Thyroid gland (tissue), 4 donors: ENCODE measurements at places on chromosomes 13 and 19. TPM values are rescaled to one million over a fixed set of nuclear protein-coding genes. Genes with fewer than 3 reads are reported as not detected.

Gene OR7C1
- total RNA-seq = not detected

Gene ZNF816
- 17.5 TPM for total RNA-seq

Gene TBCB
- 143 TPM for total RNA-seq

Gene LAIR1
- total RNA-seq = 14.5 TPM

Gene CGB8
- total RNA-seq = not detected

Gene S1PR2
- total RNA-seq = 9.8 TPM

Gene TINCR
- not detected for total RNA-seq

Gene ASPDH
- not detected for total RNA-seq

Gene KCNRG
- 2.3 TPM for total RNA-seq

Gene GARRE1
- 32.2 TPM for total RNA-seq

Gene METTL21C
- not detected for total RNA-seq

Gene CCDC8
- 34.9 TPM for total RNA-seq

Gene ZNF536
- 4.8 TPM for total RNA-seq

Gene LYL1
- 10.9 TPM for total RNA-seq

Gene CCDC169
- 4.0 TPM for total RNA-seq

DNA sequence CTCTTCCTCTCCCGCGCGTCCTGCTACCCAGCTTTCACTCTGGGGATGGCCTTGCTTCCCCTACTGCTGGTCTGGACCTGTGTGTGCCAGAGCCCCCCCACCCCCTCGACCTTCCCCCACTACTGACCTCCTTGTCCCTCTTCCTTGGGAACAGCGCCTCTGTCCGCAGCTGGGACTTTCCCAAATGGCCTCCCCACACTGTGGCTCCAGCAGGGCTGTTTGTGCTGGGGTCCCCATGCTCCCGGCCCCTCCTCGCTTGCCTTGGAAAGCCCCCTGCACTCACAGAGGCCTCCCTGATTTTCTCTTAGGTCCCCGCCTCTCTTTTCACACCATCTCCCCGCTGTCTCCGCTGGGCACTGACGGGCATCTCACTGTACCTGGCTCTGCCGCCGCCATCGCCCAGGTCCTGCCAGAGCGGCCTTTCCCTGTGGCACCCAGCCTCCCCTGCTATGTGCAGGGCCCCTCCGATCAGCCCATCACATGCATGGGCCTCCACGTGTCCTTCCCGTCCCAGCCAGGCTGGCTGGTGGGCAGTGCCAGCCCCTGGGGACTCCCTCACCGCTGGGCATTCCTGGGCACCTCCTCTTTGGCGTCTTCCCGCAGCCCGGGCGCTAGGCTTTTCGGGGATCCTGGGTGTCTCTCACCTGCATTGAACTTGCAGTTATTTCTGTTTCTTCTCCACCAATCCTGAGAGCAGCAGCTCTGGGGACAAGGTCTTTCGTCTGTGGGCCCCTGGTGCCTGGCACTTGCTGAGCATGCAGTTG, 118.7 kb downstream of the ATP11A start:
- DNase-seq = no peak

DNA sequence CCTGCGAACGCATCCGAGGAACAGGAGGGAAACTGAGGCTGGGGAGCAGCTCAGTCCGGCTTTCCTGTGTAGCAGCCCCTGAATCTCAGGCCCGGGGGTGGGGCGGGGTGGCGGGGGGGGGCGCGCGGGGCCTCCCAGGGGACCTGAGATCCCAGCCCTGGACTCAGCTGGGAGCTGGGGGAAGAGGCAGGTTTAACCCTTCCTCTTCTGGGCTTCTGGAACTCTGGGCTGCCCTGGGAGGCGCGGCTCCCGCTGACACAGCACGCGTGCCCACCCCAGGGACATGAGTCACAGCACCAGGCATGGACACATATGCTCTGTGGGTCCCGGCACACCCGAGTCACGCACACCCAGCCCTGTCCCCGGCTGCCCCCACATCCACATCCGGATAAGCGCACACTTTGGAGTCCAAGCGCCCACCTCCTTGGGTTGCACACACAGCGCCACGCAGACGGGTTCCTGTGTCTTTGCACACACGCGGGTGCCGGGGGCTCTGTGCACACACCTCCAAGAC, 3.5 kb upstream of the CIRBP start:
- peak; percentile 55 for DNase-seq

- DNase-seq = no peak
Measured at GRCh38 chr13:24307211-24308067, 1.9 kb upstream of the C1QTNF9 start.

DNA sequence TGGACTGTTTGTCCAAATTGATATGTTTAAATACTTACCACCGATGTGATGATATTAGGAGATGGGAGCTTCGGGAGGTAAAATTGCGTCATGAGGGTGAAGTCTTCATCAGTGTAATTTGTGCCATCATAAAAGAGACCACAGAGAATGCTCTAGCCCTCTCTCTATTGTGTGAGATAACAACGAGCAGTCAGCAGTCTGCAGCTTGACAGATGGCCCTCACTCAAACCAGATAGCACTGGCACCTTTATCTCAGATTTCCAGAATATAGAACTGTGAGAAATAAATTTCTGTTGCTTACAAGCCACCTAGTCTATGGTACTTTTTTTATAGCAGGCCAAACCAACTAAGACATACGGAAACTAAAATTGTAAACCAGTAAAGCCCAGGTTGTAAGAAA, 1718.9 kb upstream of the MIR17HG start:
- no peak for DNase-seq

DNA sequence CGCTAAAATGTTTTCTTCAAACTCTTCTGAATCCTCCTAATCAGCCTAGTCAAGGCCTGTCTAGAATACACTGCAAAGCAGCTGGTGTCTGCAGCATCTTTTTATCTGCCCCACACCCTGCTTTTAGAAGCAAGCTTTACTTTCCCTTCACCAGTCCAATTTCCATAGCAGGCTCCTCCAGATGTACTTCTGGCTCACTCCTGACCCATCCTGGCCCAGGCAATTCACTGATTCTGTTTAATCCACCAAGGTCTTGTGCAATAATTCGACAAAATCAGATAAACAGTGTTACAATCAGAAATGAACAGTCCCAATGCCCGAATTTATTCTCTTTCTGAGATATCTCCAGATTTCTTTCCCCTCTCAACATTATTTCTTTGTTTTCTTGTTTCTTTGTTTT, 415.2 kb upstream of the SGCG start:
- no peak for DNase-seq

GRCh38 chr19:51251468-51251820, 564 bp downstream of the SIGLECL1 start:
- no peak for DNase-seq

DNA sequence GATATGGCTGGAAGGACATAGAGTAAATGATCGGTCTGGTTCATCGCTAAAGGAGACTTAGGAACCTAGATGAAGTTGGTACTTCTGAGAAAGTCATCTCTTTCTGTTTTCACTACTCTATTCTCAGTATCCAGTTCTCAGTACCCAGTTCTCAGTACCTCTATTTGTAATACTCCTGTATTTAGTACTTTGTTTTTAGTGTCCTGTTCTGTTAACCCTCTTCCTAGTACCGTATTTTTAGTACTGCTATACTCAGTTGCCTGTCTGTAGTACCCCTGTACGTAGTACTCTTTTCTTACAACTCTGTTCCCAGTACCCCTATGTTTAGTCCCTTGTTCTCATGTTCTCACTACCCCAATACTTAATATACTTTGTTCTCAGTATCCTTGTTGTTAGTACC, 1.2 kb downstream of the RFXAP start:
- DNase-seq = no peak

DNA sequence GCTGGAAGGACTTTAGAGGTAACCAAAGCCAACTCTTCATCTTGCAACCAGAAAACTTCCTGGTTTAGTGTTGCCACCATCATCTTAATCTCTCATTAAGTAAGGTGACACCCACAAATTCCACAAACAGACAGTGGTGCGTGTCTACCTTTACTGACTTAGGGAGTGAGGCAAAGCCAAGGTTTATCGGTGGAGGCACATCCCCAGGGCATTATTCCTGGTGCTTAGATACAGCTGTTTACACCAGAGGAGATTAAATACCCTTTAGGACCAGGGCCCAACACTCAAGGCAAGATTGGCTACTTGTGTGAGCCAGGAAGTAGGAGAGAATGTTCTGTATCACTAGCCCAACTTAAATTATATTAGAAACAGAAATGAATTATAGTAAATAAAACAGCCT, 9.5 kb downstream of the STOML3 start:
- DNase-seq = no peak

DNA sequence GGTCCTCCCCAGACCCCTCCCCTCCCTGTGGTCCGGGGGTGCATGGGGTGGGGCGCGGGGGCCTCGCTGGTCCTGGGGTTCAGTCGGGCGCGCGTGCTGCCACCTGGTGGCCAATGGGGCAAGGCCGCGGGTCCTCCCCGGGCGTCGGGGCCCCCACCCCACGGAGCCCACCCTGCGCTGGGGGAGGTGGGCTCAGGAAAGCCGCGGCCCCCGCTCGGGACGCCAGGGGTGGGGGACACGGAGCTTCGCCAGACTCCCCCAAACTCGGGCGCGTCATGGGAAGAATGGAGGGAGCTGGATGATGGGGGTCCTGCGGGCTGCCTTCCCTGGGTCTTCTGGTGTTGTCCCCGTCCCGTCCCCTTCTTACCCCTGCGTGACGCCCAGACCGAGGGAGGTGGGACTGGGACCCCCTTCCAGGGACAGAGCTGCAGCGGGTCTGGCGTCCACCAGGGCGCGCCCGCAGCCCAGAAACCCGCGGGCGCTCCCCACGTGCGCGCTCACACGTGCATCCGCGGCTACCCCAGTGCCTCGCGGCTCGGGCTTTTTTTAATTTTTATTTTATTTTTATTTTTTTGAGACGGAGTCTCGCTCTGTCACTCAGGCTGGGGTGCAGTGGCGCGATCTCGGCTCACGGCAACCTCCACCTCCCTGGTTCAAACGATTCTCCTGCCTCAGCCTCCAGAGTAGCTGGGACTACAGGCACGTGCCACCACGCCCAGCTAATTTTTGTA, 19.8 kb upstream of the TCF3 start:
- no peak for DNase-seq

- DNase-seq = no peak
Measured at GRCh38 chr13:63999614-64000305, 2584.1 kb upstream of the PCDH20 start.

GRCh38 chr19:48619692-48620585, 633 bp downstream of the SPHK2 start:
- no peak for DNase-seq

DNA sequence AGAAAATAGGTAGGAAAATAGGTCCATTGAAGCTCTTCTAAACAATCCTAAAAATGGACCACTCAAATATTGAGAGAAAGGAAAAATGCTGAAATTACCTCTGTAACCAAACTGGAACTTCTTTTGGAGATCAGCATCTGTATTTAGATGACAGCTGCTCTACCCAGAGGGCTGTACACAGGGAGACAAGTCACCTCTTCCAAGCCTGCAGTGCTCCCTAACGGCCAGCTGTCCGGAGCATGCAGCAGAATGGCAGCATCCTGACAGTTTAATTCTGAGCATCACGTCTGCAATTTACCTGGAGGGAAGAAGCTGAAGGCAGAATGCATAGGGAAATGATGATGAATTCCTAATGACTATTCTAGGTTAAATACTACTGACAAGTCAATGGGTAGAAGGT, 62.8 kb upstream of the DIAPH3 start:
- DNase-seq = no peak

DNA sequence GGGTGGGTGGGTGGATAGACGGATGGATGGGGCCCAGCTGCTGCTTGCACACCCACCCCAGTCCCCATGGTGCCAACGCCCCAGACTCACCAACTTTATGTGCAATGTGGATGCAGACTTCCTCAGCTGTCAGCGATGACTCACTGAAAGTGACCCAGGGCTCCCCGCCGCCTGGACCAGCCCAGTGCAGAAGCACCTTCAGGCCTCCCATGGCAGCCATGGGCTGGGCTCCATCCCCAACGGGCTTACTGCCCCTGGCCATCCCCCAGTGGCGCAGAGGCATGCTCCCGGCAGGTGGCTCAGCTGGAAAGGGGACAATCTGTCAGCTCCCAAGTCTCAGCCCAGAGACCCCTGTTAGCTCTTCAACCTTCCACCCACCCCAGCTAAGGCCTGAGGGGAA, 2.2 kb downstream of the TYK2 start:
- no peak for DNase-seq

GRCh38 chr13:31121379-31122140, 40.1 kb downstream of the HSPH1 start:
- DNase-seq = no peak

DNA sequence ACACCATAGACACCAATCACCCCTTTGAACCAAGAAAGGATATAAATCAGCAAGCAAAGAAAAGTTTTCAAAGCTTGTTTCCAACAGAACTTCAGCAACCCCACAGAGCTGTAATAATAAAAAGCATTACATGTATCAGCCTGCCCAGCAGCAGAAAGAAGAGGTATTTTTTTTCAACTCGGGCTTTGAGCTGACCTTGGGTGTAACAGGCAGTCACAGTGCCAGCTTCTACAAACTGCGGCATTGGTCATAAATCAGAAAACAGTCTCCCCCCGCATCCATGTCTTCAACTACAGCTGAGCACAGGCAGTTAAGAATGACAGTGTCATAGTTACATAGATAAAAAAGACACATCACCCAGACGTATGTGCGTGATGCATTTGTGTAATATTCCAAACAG, 671.0 kb upstream of the SLITRK1 start:
- no peak for DNase-seq

DNA sequence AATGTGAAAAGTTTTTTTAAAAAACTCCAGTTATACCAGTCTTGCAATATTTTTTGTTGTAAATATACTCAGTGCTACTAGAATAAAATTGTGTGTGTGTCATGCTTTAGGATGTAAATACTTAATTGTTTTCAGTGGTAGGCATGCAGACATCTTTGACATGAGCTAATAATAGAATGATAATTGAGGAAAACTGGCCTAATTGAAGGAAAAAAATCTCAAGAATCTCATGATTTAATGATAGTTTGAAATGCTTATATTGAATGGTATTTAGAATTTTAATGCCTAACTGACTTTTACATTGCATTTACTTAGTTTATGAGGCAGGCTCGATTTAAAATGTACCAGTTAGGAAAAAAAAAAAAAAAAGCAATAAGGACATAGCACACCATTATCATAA, 3.2 kb upstream of the MAB21L1 start:
- no peak for DNase-seq

DNA sequence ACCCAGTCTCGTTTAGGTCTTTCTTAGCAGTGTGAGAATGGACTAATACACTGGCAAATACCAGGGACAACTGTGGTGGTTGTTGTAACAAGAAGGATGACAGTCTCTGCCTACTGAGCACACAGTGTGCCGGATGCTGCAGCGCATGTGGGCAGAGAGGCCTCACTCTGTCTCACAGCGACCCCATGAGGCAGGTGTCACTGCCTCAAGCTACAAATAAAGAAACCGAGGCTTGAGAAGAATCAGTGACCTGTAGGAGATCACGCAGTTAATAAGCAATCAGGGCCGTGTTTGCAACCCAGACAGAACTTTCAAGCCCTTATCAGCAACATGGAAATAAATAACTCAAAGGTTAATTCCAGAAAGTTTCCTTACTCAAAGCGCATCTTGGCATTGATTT, 40.5 kb upstream of the GAS6 start:
- peak; percentile 21 for DNase-seq

- DNase-seq = no peak
Measured at GRCh38 chr19:31171936-31172335, 177.3 kb downstream of the TSHZ3 start.

- DNase-seq = no peak
Measured at GRCh38 chr19:38742906-38743305, 1.4 kb downstream of the CAPN12 start.
